ENCODE measurements at places on chromosomes 6 and 20. TPM values are rescaled to one million over a fixed set of nuclear protein-coding genes. Genes with fewer than 3 reads are reported as not detected.

DNA sequence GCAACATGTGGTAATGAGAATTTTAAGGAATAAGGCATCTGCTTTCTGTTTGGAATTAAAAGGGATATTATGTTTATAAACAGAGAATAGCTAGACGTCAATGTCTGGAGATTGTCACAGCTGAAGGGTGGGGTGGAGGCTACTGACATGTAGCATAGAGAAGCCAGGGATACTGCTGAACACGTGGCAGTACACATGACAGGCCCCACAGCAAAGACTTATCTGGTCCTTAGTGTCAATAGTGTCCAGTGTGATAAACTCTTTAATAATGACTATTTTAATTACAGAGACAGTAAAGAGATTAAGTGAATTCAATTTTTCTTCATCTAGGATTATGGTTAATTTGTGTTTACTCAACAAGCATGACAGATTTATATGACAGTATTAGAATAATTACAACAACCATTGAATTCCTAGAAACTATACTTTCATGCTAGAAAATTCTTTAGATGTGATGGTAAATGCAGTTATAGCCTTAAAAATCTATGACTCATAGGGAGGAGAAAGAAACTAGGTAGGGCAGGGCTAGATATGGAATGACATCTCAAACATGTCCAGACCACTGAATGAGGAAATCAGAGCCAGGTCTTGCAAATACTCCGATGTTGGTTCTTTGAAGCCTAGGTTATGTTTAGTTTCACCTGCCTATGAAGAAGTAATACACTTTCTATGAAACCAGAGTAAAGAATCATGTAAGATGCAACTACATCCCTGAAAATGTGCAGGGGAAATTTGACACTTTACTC is 399.5 kb downstream of the PHF3 start:
- DNase-seq, result no peak

- DNase-seq, result no peak
Measured at GRCh38 chr6:55877283-55877682, 1.9 kb upstream of the BMP5 start.

The PAK5 gene
- total RNA-seq, result 0.22 TPM

GRCh38 chr6:112337209-112337638 is 9.9 kb upstream of the RFPL4B start:
- peak; percentile 59 for DNase-seq

The RUNX2 gene
- total RNA-seq, result 12.3 TPM

The RAMACL gene
- 9.6 TPM for total RNA-seq

DNA sequence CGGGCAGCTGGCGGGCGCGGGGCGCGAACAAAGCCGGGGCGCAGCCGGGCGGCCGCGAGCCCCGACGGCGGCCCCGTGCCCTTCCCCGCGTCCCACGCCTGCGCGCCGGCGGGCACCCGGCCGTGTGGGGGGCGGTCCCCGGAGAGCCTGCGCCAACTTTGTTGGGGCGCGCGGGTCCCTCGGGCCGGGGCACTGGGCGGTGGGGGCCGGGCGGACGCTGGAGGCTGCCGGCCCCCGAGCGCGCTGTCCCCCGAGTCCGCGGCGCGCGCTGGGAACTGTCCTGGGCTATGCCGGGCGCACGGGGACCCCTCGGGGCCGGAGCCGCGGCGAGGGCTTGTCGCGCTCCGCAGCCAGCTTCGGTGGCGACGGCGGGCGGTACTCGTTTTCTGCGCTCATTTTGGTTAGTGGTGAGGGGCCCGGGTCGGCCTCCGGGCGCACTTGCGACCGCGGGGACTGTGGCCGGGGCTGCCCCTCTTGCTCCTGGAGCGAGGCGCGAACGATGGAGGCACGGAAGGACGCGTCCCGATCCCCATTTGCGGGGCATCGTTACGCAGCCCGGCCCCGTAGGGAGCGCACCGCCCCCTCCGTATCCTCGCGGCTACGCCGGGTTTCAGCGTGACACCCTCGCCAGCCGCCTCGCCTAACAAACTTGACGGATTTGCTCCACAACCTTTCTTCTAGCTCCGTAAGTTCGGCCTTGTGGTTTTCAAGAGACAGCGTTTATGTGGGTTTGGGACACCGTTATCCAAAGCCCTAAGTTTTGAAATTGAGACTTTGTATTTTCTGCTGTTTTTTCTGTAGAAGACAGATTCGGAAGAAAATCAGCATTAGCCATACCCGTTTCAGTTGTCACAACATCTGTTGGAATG is 622 bp downstream of the SS18L1 start:
- no peak for DNase-seq

DNA sequence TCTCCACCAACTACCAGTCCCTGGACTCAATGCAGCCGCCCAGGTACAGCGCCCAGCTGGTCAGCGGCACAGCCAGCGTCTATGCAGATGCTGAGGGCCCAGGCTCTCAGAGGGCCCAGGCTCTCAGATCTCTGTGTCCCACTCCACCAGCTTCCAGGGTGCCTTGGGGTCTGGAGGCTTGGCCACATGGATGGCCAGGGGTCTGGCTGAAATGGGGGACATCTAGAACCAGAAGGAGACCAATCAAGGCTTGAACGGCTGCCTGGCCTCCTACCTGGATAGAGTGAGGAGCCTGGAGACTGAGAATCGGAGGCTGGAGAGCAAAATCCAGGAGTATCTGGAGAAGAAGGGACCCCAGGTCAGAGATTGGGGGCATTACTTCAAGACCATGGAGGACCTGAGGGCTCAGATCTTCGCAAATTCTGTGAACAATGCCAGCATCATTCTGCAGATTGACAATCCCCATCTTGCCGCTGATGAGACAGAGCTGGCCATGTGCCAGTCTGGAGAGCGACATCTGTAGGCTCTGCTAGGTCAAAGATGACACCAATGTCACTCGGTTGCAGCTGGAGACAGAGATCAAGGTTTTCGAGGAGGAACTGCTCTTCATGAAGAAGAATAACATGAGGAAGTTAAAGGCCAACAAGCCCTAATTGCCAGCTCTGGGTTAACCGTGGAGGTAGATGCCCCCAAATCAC is 44.1 kb upstream of the GRM4 start:
- no peak for DNase-seq

The LY6G6D gene
- total RNA-seq, result not detected

DNA sequence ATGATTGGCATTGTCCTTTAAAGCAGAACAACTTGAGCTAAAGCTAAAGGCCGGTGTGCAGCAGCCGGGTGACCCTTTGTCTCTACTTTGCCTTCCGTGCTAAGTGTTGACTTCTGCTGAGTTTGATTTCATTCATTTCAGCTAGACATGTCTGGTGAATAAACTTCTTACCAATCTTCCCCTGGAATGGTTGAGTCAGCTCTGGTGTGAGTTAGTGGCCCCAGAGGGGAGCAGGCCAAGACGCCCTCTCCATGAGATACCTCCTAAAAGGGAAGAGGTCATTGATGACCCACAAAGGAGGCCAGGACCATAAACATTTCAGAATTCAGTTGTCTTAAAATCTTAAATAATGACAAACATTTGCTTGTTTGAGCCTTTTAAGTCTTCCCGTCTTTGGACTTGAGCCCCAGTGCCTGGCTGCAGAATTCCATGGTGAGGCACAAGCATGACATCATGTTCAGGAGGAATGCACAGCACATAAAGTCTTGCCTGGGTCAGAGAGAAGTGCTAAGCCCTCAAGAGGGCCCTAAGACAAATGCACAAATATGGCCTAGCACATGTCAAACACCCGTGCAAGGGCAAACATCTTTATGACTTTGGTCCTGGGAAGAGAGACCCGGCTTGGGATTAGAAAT is 96.3 kb upstream of the NEDD9 start:
- no peak for DNase-seq

The SCRT2 gene
- total RNA-seq, result not detected

DNA sequence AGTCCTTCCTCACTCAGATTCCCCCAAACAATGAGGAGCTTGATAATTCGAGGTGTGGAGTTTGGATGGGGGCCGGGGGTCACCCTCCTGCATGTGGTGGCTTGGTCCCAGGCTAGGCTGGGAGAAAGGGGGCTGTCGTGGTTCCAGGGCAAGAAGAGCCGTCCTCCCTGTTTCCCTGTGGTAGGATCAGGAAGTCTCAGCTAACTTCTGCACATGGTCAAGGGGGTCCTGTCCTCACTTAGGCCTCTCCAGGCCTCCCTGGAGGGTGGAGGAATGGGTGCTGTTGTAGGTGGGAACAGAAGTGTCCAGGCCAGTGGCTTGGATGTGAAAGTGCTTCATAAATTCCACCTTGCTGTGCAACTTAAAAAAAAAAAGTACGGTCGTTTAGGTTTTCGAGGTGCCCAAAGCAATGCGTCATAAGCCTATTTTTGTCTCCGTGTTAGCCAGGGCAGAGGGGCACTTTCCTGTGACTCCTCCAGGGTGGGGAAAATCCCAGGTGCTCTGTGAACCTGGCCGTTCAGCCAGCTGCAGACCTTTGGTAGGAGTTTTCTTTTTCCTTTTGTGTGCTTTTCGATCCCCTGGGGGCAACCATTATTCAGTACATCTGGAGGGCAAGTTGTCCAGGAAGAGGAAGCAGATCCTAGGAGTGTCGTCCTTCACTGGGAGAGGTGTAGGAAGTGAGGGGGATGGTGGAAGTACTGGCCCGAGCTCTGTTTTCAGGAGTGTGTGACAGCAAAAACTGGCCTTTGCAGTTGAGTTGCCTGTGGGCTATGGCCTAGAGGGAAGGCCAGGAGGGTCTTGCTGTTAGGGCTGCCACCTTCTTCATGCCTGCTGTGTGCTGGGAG is 9.6 kb downstream of the IGF2R start:
- no peak for DNase-seq

DNA sequence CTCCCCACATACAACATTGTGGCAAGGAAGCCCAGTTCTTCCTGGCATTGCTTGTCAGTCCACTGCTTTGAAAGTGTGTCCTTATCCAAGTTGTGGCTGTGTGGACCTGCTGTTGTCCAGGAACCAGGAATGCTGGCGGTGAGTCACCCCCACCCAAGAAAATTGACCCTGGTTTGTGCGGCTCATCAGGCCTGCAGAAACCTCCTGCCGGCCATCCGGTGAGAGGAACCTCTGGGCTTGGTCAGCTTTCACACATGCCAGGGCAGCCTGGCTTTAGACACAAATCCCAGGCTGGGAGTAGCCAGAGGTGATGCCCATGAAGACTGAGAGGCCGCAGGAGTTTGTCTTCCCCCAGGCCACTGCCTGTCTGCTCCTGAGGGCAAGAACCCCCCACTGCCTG is 223.6 kb downstream of the TTLL2 start:
- DNase-seq, result no peak

DNA sequence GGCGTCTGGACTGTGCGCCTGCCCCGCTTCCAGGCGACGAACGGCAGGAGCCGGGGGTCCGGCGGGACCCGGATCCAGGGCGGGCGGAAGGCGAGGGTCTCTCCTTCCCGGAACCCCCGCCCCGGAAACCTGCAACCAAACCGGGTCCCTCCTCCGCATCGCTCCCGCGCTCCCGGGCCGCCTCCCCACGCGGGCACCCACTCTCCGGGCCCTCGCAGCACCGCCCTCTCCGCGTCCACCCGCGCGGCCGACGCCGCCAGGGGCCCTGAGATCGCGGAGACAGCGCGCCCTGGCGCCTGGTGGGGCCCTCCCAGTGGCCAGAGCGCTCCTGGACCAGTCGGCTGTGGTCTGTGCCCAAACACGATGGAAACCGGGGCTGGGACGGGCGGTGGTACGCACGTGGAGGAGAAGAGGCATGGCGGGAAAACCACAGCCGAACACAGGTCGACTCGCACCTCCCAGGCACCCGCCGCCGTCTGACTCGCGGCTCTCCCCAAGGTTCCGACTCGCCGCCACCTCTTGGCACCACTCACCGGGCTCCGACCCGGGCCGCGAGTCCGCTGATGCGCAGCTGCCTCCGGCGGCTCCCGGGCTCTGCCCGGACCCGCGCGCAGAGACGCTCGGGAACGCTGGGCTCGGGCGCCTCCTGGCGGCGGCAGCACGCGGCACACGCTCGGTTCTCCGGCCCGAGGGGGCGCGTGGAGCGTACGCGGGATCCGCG is 7.9 kb downstream of the NKX2-2 start:
- no peak for DNase-seq

The CRISP1 gene
- total RNA-seq, result not detected

GRCh38 chr6:105041880-105042279 is 85.0 kb downstream of the LIN28B start:
- DNase-seq, result no peak

GRCh38 chr6:78768271-78768670 is 99.1 kb upstream of the IRAK1BP1 start:
- no peak for DNase-seq

The ADGRB3 gene
- total RNA-seq, result 9.6 TPM

The SASH1 gene
- total RNA-seq, result 178 TPM

DNA sequence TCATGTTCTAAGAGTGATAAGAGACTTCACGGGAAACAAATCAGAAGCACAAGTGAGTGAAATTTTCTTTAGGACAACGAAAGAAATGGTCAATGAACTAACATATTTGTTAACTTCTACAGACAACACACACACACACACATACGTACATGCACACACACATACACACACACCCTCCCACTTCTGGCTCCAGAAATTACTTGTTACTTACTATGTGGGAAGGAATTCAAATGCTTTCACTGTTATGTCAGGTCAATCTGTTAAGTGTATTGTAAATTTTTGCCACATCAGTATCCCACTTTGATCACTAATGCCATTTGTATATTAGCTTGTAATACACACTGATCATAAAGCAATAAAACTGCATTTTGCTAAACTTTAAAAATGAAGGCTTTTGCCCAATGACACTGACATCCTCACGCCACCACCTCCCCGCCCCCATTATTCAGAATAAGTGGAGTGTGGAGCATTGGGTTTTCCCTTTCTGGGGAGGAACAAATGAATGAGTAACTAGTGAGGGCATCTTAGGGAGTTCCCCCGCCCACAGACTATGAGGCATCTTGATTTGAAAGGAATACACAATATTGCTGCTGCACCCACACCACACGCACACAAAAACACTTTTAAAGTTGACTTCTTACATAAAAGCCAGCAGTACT is 76.2 kb downstream of the ATXN1 start:
- DNase-seq, result no peak

The ETV7 gene
- total RNA-seq, result 4.8 TPM

DNA sequence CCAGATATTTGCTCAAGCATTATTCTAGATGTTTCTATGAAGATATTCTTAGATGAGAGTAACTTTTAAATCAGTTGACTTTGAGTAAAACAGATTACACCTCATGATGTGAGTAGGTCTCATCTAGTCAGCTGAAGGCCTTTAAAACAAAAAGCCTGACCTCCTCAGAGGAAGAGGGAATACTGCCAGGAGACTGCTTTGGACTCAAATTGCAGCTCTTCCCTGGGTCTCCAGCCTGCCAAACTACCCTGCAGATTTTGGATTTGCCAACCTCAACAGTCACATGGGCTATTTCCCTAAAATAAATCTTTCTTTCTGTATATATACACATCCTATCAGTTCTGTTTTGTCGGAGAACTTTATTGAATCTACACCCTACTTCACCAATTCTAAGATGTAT is 182.5 kb upstream of the TENT5A start:
- DNase-seq, result no peak

DNA sequence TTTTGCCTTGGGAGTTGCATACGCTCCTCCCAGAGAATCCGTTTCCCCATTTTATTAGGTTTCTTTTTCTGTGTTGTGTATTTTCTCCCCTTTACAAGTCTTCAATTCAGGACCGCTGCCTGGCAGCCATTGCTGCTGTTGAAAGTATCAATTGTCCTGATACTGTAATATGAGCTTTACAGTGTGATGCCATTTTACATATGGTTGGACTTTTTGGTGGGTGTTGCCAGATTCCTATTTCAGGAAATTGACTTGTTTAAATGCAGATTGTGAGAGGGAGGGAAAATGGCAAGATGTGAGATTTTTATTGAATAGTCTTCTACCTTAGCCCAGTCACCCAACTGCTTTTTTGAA is 1.2 kb downstream of the PANK2 start:
- no peak for DNase-seq

- no peak for DNase-seq
Measured at GRCh38 chr6:107830060-107830459, 5.9 kb upstream of the SCML4 start.
